ENCODE measurements at places on chromosomes 12 and 14.

- no peak for DNase-seq
These were observed 83.7 kb upstream of the ETV6 start for GRCh38 chr12:11565752-11566151.

DNA sequence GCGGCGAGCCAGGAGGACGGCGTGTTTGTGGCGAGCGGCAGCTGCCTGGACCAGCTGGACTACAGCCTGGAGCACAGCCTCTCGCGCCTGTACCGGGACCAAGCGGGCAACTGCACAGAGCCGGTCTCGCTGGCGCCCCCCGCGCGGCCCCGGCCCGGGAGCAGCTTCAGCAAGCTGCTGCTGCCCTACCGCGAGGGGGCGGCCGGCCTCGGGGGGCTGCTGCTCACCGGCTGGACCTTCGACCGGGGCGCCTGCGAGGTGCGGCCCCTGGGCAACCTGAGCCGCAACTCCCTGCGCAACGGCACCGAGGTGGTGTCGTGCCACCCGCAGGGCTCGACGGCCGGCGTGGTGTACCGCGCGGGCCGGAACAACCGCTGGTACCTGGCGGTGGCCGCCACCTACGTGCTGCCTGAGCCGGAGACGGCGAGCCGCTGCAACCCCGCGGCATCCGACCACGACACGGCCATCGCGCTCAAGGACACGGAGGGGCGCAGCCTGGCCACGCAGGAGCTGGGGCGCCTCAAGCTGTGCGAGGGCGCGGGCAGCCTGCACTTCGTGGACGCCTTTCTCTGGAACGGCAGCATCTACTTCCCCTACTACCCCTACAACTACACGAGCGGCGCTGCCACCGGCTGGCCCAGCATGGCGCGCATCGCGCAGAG, 873 bp downstream of the PLXNC1 start:
- DNase-seq, result peak; percentile 71

- DNase-seq, result no peak
These were observed 95.8 kb upstream of the HMGA2 start for GRCh38 chr12:65728455-65728847.

- no peak for DNase-seq
These were observed 97.0 kb downstream of the CMKLR1 start for GRCh38 chr12:108241986-108242703.

- no peak for DNase-seq
These were observed 55.0 kb downstream of the GLT1D1 start for GRCh38 chr12:128908254-128908653.

DNA sequence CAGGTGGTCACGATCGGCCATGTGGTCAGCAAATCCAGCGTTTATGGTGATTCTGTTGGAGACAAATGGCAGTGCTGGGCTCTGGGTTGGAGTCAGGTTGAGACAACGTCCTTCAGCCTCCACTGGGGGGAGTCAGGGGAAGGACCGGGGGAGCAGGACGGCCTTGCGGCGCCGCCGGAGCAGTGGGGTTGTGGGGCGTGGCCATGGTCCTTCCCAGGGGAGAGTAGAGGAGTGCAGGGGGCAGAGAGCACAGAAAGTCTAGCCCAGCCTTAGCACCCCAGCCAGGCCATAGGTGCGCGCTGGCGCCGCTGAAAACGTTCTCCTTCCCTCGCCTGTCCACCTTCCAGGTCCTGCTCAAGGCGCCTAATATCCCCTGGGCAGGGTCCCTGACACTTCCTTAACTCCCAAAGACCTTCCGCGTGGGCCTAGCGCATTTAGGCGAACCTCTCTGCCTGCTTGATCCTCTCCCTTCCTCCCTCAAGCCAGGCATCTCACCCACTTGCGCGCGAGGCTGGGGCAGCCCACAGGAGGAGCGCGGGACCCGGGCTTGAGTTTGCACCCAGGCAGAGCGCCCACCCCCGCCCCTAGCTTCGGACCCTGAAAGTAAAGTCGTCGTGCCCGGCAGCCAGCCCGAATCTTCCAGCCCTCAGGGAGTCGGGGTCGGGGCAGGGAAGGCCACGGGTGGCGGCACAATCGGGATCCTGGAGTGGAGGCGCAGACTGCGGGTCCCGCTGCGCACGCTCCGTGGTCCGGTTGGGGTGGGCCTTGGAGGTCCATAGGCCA, 3.1 kb upstream of the KIF26A start:
- no peak for DNase-seq

DNA sequence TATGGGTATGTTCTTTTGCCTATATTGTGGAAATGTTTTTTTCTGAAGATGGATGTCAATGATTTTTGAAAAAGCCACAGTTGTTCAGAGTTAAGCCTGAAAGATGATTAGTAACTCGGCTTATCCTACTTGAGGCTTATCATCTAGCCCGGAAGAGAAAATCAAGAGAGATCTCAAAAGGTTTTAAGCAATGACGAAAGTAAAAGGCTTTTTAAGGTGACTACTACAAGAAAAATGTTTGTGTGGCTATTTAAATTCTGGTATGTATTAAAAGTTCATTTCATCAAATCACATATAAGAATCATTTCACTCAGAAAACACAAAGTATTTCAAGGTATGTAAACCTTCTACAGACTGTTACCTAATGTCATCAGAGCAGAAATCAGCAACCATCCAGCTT, 40.2 kb downstream of the HEATR5A start:
- DNase-seq, result no peak

GRCh38 chr14:77375973-77376770, 722 bp downstream of the TMED8 start:
- peak; percentile 30 for DNase-seq

- DNase-seq, result no peak
These were observed 1.6 kb downstream of the KMT2D start for GRCh38 chr12:49059045-49059298.

Measured in activated B cell treated with CpG ODN at 0.5 μM for 24 hours (primary cell).